SJSA1 (cell line): ENCODE measurements at places on chromosomes 4 and X. TPM values are rescaled to one million over a fixed set of nuclear protein-coding genes. Genes with fewer than 3 reads are reported as not detected.

GRCh38 chrX:115147220-115147619, 42.0 kb upstream of the RBMXL3 start:
- no peak for DNase-seq
- H3K27ac ChIP-seq: no peak overlapping the region
- H3K36me3 ChIP-seq: no peaks in the 10 kb centered on the region
- H3K4me3 ChIP-seq: no peak overlapping the region
- no peaks in the 10 kb centered on the region for H3K27me3 ChIP-seq

- no peaks in the 10 kb centered on the region for H3K27me3 ChIP-seq
- H3K4me3 ChIP-seq: no peak overlapping the region
- H3K27ac ChIP-seq: no peak overlapping the region
These were observed 901.0 kb downstream of the FAT4 start for GRCh38 chr4:126215759-126216158.

DNA sequence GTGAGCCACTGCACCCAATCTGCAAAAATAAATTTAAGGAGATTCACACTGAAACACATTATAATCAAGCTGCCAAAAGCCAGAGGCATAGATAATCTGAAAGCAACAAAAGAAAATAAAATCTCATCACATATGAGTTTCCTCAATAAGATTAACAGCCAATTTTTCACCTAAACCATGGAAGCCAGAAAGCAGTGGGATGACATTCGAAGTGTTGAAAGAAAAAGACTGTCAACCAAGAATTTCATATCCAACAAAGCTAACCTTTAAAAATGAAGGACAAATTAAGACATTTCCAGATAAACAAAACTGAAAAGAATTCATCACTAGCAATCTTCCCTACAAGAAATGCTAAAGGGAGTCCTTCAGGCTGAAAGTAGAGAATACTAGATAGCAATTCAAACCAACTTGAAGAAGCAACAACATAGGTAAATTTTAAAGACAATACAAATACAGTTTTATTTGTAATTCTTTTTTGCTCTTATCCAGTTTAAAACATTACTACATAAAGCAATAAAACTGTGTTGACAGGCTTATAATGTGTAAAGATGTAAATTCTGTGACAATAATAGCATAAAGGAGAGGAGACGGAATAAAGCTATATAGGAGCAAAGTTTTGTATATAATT, 23.1 kb upstream of the KLHL8 start:
- no peak for DNase-seq
- no peaks in the 10 kb centered on the region for H3K36me3 ChIP-seq
- H3K4me3 ChIP-seq: no peak overlapping the region
- H3K27me3 ChIP-seq: no peaks in the 10 kb centered on the region
- peaks cover 5% of the 10 kb centered on the region for H3K4me1 ChIP-seq
- no peak overlapping the region for H3K27ac ChIP-seq

GRCh38 chrX:143580266-143580665, 55.6 kb downstream of the SLITRK4 start:
- no peak for DNase-seq
- H3K27ac ChIP-seq: no peak overlapping the region
- no peaks in the 10 kb centered on the region for H3K27me3 ChIP-seq
- H3K36me3 ChIP-seq: no peaks in the 10 kb centered on the region
- no peak overlapping the region for H3K4me3 ChIP-seq

DNA sequence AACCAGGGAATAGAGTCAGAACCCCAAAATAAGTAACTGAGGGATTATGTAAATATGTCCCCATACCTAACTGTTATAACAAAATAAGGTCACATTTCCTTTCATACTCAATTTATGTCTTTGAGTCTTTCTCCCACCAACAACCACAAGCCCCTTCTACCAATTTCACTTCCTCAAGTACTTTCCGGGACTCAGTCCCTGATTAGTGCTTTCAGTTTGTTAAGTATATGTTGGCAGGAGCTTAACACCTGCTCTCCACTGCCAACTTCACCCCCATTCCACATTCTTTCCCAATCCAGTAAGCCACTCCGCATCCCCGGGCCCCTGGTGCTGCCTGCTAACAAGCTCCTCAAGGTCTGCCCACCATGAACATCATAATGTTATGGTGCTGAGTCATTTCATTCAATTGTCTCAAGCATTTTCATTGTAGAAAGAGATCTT, 71.3 kb upstream of the SPRY1 start:
- no peaks in the 10 kb centered on the region; the same call in 1 of the 2 replicates for H3K36me3 ChIP-seq
- no peaks in the 10 kb centered on the region for H3K27me3 ChIP-seq
- no peak for DNase-seq
- no peak overlapping the region for H3K4me3 ChIP-seq
- H3K27ac ChIP-seq: no peak overlapping the region

- H3K4me1 ChIP-seq: no peaks in the 10 kb centered on the region
- 0 out of 2 replicates have a peak, but pooled peaks cover 4% of the 10 kb centered on the region for H3K27me3 ChIP-seq
- DNase-seq: no peak
- H3K27ac ChIP-seq: no peak overlapping the region
- H3K36me3 ChIP-seq: no peaks in the 10 kb centered on the region
These were observed 931.1 kb upstream of the TENM3 start for GRCh38 chr4:181312066-181312465.

GRCh38 chrX:7086384-7086783, 61.1 kb upstream of the STS start:
- DNase-seq: no peak
- H3K27me3 ChIP-seq: no peaks in the 10 kb centered on the region
- H3K4me1 ChIP-seq: peaks cover 9% of the 10 kb centered on the region
- no peak overlapping the region for H3K27ac ChIP-seq

DNA sequence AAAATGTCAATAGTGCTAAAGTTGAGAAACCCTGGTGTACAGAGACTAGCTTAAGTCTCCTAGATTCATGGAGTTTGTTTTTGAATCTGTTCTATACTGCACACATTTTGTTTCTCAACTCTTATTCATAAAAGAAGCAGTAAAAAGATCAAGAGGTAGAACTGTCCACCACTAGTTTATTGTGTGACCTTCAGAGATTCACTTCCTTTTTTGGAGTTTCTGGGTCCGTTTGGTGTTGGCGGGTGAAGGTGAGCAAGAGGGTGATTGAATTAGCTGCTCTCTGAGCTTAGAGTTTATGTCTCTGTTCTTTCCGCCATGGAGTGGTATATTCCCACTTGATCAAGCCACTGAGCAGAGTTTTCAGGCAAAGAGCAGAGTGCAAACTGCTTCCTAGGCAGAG, 21.4 kb upstream of the PLAC1 start:
- H3K36me3 ChIP-seq: no peaks in the 10 kb centered on the region
- DNase-seq: no peak
- peaks cover 23% of the 10 kb centered on the region for H3K4me1 ChIP-seq

DNA sequence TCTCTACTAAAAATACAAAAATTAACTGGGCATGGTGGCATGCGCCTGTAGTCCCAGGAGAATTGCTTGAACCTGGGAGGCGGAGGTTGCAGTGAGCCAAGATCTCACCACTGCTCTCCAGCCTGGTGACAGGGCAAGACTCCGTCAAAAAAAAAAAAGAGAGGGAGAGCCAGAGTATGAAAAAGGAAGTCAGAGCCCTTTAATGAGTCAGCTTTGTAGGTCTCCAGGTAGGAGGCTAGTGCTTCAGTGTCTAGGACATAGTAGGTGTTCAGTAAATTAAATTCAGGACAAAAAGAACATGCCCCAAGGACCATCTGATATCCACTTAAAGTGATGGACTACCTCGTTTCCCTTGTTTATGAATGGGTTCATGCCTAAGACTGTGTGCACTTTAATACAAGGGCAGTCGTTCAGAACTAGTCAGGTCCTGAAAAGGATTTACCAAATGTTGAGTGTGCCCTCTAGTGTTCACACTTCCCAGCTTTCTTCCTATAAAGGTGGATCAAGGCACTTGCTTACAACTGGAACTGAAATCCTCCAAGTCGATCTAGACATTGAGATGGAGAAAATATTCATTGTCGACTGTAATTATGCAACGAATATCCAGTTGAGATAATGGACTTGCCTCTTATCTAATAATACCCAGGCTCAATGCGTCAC, 29.0 kb downstream of the F9 start:
- no peaks in the 10 kb centered on the region for H3K4me1 ChIP-seq
- no peaks in the 10 kb centered on the region for H3K27me3 ChIP-seq
- no peak overlapping the region for H3K27ac ChIP-seq
- DNase-seq: no peak
- no peak overlapping the region for H3K4me3 ChIP-seq

DNA sequence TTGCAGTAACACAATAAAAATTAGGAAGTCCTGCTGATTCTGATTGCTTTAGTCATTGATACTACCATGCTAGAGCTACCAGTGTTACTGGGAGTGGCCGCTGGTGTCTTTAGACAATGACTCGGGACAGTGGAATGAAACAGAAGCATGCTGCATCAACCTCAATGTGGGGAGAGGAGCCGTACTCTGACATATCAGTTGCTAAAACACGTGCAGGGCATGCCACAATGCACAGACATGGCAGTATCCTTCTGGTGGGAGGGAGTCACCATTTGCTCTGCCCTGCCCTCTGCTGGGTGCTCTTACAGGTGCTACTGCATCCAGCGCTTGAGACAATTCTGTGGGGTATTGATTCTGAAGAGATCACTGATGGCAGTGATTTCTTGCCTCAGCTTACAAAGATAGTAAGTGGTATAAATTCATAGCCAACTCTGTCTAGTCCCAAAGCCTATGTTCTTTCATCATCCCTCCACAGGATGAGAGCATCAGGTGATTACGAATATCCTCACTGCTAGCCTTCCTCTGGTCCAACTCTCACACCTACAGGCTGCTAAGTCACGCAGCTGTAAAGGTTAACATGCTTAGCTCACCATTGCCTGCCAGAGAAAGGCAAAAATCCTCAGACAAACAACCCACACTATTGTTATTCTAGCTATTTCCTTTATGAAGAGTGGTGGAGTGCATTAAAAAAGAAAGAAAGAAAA, 43.7 kb downstream of the NSG1 start:
- H3K4me3 ChIP-seq: no peak overlapping the region
- H3K4me1 ChIP-seq: peaks cover 8% of the 10 kb centered on the region; the same call in 1 of the 2 replicates
- no peak overlapping the region for H3K27ac ChIP-seq

DNA sequence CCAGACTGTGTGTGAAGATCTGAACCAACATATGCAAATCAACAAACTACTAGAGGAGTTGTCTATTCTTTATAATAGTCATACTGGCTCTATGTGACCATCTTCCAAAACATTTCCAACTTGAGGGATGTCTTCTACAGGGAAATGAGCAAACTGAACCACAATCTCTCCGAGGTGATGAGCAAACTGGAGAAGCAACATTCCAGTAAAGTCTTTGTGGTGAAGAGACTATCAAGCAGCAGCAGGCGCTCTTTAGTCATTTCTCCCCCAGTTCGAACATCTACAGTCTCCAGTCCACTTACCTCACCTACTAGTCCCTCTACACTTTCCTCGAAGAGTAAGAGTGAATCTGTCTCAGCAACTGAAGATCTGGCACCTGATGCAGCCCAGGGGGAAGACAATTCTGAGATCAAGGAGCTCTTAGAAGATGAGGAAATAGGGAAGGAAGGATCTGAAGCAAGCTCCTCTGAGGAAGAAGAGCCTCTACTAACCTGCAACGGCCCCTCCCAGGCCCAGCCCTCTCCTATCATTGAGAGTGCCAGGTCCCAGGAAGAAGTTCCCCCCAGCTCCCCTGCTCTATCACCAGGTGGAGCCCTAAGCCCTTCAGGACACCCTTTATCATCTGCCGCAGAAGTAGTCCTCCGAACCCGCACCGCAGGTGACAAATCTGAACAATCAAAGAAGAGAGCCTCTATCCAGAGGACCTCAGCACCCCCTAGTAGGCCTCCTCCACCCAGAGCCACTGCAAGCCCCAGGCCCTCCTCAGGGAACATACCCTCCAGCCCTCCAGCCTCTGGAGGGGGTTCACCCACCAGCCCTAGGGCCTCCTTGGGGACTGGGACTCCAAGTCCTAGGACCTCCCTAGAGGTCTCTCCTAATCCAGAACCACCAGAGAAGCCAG, 98.1 kb downstream of the HNRNPD start:
- DNase-seq: no peak
- H3K4me3 ChIP-seq: no peak overlapping the region
- H3K27ac ChIP-seq: no peak overlapping the region
- no peaks in the 10 kb centered on the region for H3K4me1 ChIP-seq

Gene UBA1
- 144 and 184 TPM in 2 replicates for total RNA-seq

Gene MTM1
- total RNA-seq: 8.7 and 12.8 TPM in 2 replicates

Gene FOXR2
- not detected in 2 replicates for total RNA-seq

Gene HPF1
- total RNA-seq: 43.4 and 73.1 TPM in 2 replicates

Gene ARL9
- total RNA-seq: 2.5 and 3.1 TPM in 2 replicates

Gene GBA3
- total RNA-seq: not detected in 2 replicates

Gene NDP
- 1.6 TPM in 1 of 2 replicates, not detected in the other for total RNA-seq
